Epithelial cell of esophagus (primary cell): ENCODE measurements at places on chromosomes 2 and 18.

- peak; percentile 93 for DNase-seq
These were observed 263.9 kb downstream of the LTBP1 start for GRCh38 chr2:33210626-33211025.

DNA sequence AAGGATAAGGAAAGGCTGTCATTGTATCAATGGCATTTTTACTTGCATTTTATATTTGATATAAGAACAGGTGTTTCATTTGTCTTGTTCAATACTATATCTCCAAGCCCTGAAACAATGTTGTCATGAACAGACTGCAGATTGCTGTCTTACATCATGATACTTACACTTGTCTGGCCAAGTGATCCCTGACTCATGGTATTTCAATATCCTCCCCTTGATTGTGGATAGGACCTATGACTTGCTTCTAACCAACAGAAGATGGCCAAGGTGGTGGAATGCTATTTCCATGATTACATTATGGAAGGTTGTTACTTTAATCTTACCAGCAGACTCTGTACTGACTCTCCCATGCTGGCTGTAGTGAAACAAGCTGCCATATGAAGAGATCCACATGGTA lies 471.1 kb downstream of the CCDC85A start:
- DNase-seq: no peak

- DNase-seq: no peak
These were observed 50.6 kb downstream of the C2orf76 start for GRCh38 chr2:119316066-119316465.

- DNase-seq: no peak
These were observed 233.7 kb downstream of the EN1 start for GRCh38 chr2:118613737-118614136.

- DNase-seq: no peak
These were observed 50.7 kb downstream of the RNF152 start for GRCh38 chr18:61842146-61842545.

DNA sequence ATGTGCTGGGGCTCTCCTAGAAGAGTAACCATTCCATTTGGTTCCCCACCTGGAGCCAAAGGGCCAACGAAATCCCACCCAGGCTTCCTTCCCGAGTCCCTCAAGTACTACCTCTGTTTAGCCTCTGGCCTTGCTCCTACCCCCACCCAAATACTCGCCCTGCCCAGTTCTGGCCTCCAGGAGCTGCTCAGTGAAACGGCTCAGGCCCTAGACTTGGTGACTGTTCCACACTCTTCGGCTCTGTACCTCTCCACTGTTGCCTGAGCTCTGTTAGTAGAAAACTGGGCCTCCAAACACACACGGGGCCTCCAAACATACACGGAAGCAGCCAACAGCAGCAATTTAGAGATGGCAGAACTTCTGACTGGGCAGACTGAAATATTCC lies 4.2 kb downstream of the OTX1 start:
- DNase-seq: no peak

DNA sequence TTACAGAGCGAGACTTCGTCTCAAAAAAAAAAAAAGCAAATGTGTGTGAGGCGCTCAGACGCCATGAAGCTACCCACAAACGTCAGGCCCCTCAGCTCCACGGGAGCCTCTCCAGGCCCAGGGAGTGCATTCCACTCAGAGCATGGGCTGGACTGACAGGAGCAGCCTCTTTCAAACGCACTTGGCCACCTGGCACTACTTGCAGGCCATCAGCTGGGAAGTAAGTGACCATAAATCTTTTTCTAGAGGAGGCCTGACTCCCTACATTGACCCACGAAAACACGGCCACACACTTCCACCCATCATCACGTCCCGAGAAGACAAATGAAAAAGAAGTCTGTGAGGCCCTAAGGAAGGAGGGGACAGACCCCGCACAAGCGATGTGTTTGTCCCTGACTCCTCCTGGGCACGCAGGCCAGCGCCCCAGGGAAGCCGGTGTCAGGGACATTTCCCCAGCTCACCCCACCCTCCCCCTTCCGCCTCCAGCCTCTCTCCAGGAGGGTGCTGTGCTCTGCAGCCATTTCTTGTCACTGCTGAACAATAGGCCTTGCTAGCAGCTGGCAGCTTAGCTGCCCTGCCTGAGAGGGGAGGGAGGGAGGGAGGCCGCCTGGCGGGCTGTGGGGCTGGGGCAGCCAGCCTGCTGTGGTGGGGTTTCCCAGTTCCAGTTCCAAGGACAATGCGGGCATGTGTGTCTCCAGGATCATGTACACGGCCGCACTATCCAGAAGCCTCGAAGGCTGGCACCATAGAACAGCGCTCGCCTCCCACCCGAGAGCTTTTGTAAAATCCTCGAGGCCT lies 26.6 kb downstream of the SERTAD2 start:
- no peak for DNase-seq

DNA sequence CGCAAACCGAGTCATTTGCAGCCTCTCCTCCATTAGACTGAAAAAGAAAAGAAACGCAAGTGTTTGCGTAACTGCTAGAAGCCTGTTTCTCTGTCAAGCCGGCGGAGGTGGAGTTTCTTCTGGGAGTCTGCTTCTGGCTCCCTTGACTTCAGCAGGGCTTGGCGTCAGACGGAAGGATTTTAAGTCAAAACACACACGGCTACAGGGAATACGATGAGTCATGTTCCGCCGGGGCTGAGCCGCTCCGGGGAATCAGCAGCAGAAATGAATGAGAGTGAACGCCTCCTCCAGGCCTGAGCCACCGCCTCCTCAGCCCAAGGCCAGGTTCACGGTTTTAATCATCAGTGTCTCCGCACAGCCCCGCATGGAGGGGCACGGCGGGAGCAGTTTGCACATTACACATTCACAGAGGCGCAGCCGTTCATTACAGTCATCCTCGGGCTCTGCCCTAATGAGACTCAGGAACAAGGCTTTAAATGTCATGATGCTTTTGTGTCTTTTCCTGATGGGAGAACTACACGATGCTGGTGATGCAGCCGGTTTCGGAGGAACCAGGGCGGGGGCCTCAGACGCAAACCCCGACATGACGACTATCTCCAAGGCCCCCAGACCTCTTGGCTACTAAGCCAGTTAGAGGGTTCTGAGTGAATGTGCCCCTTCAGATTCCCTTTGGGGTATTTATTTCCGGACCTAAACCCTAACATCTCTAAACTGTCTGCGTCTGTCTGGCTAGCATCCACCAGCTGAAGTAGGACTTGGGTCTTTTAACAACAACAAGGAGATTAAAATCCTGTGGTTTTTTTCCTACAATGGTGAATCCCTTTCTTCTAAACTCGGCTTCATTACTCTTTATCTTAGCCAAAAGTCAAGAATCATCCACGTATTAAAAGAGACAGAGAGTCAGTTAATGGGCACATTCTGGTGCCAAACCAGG lies 11.1 kb upstream of the SCG2 start:
- DNase-seq: peak; percentile 98

DNA sequence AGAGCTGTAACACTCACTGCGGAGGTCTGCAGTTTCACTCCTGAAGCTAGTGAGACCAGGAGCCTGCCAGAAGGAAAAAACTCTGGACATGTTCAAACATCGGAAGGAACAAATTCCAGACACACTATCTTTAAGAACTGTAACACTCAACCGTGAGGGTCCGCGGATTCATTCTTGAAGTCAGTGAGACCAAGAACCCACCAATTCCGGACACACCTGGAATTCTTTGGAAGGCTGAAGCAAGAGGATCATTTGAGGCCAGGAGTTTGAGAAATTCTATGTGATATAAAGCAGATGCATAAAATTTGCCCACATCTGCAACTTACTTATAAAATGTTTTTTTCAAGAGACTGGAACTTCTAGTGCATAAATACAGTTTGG lies 43.5 kb upstream of the ITSN2 start:
- DNase-seq: no peak

DNA sequence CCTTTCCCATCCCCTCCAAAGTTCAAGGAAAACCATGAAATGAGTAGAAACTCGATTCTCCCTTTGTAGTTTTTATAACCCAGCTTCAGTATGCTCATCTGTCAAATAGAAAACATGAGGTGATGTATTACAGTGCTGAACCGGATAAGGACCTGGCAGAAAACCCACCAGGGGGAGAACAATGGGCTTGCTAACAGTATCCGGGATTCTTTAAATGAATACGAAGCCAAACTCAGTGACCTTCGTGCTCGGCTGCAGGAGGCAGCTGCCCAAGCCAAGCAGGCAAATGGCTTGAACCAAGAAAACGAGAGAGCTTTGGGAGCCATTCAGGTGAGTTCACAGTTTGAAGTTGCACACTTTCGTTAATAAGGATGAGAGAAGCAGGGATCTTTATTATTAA lies 113.6 kb upstream of the TTC39C start:
- DNase-seq: no peak

DNA sequence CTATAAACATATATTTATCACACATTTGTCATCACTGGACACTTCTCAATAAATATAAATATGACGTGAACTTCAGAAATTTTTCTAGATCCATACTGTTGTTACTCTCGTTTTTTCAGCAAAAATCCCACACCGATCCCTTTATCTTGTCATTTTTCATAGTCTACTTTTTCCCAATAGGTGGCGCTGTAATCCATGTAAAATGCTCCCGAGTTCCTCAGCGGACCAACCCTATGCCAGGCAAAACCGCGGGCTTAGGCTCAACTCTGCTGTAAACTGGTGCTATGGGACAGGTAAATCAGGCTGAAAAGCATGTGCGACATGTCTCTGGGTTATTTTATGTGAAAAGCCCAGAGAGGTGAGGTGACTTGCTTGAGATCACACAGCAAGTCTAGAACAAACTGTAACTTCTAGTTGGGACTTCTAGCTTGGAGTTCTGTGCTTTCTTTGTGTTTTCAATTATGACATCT lies 104.0 kb downstream of the COBLL1 start:
- DNase-seq: peak; percentile 79

- DNase-seq: no peak
These were observed 25.1 kb downstream of the STAT4 start for GRCh38 chr2:191125646-191126045.

- peak; percentile 53 for DNase-seq
These were observed 67.4 kb downstream of the TNP1 start for GRCh38 chr2:216792222-216793021.

DNA sequence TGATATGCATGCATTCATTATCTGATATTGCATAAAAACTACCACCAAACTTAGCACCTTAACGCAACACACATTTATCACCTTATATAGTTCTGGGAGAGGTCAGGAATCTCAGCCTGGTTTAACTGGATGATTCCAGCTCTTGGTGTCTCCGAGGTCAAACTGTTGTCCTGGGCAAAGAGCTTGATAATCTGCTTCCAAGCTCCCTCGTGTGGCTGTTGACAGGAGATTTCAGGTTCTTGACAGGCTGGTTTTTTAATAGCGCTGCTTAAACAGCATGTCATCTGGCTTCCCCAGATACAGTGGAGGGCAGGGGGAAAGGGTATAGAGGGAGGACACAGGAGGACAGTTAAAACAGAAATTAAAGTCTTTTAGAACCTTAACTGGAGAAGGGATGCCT lies 785.0 kb downstream of the CNTNAP5 start:
- peak; percentile 1 for DNase-seq

GRCh38 chr2:24632172-24632571 lies 141.1 kb downstream of the NCOA1 start:
- no peak for DNase-seq

DNA sequence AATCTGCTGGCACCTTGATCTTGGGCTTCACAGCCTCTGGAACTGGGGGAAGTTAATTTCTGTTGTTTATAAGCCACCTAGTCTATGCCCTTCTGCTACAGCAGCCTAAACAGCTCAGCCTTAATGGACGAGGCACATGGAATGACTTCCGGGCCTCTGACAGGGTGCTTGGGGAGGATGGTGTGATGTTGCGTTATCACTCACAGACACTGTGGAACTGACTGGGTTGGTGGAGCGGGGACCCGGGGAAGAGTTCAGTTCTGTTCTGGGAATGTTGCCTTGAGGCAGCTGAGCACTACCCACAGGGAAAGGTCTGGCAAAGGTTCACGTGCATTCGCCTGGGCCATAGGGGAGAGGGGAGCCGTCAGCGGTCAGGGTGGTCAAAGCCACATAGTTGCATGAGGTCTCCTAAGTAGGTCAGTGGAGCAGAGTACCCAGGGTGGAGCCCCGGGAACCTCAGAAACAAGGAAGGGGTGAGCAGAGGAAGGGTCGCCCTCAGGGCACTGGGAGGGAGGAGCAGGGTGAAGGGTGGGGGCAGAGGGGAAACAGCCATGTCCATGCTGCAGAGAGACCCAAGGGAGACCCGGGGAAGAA lies 36.2 kb downstream of the LRRFIP1 start:
- DNase-seq: no peak

DNA sequence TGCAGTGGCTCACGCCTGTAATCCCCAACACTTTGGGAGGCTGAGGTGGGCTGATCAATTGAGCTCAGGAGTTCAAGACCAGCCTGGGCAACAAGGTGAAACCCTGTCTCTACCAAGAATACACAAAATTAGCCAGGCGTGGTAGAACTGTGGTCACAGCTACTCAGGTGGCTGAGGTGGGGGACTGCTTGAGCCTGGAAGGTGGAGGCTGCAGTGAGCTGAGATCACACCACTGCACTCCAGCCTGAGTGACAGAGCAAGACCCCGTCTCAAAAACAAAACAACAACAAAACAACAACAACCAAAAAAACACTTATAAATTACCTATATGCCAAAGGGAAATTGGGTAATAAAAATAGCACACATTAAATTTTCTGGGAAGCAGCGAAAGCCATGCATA lies 141.6 kb downstream of the HDAC4 start:
- no peak for DNase-seq

- DNase-seq: no peak
These were observed 286.0 kb downstream of the LPIN1 start for GRCh38 chr2:12032398-12032797.

GRCh38 chr2:120919771-120920453 lies 184.2 kb downstream of the GLI2 start:
- peak; percentile 39 for DNase-seq

DNA sequence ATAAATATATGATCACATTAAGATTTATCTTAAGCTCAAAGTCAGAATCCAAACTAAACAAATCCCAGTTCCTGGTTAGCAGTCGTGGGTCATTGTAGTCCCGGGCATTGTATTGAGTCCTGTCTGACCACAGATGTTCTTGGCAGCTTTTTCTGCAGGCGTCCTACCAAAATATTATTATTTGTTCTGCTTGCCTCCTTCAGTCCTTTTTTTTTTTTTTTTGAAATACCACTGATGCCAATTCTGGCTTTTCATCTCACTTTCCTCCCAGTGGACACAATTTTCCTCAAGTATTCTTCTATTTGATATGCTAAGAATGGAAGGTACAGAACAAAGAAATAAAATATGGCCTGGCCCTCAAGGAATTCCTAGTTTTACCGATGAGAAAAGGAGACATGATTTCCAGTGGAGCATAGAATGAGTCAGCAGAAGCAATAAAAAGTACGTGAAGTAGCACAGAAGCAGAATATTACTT lies 151.6 kb downstream of the CSRNP3 start:
- peak; percentile 31 for DNase-seq

DNA sequence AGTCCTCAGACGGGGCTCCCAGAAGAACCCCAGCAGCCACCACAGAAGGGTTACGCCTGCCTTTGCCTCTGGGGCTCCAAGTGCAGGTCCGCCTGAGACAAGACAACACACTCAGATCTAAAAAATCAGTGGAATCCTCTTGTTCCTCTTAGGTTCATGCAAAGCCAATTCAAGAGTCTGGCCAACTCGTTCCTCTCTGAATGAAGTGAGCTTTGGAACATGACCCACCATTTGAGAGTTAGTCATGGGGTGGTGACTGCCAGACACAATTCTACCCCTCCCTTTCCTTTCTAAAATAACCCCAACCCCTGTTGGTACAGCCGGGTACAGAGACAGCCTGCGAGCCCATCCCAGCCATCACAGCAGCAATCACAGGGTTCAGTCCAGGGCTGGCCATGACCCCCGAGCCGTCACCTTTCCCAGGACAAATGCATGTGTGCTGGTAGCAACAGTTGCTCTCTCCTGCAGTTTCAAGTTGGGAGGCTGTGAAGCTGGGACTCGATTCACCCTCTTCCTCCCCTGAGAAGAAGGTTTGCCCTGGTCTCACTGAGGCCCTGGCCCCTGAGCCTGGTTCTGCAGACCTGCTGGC lies 183.1 kb upstream of the SH3BP4 start:
- DNase-seq: no peak
